ENCODE measurements at places on chromosomes 2 and 18. TPM values are rescaled to one million over a fixed set of nuclear protein-coding genes. Genes with fewer than 3 reads are reported as not detected.
A peak's percentile ranks its signal among the peaks of the same experiment; 100 is the strongest.

HOXD10 gene
- not detected for total RNA-seq

GRCh38 chr2:43885132-43885632, 46.4 kb downstream of the ABCG8 start:
- no peak for DNase-seq

GRCh38 chr18:49178736-49179135, 228.0 kb upstream of the SMAD7 start:
- DNase-seq, result peak; percentile 33

DNA sequence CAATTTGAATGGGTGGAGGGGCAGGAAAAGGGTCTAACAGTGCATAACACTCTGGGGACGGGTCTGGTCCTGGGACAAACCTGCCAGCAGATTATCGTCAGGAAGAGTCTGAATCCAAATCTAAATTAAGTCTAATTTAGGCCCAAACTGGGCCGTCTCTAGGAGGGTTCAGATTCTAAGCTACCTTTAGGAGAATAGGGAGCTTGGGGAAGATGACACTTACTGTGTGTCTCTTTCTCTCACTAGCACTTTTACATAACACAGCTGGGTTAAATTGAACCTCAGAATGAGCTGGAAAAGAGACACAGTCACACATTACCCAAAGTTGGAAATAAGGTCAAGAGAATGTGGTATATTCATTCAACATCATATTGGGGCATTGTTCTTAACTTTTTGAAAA, 228.8 kb downstream of the KCNH7 start:
- no peak for DNase-seq

DYNAP gene
- 0.09 TPM for total RNA-seq

DNA sequence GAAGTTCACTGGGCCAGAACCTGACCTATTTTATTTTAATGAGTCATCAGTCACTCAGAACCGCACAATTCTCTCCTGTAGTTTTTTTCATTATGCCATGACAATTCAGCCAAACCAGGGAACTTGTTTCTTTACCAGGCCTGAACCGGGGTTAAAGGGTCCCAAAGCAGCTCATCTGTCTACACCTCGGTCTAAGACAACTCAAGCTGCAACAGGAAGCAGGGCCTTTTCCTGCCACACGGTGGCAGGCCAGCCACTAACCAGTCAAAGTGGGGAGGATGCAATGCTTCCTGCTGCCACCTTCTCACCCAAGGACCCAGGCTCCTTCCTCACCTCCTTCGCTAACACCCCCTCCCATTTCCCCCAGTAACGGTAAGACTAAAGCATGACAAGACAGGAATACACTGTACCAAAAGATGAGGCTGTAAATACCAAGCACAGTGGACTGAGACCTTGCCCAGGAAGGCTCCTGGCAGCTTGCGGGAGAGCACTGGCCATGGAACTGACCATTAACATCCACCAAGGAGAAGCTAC, 56.7 kb upstream of the ACKR3 start:
- peak; percentile 61 for DNase-seq

DOK6 gene
- total RNA-seq, result 0.57 TPM

DNA sequence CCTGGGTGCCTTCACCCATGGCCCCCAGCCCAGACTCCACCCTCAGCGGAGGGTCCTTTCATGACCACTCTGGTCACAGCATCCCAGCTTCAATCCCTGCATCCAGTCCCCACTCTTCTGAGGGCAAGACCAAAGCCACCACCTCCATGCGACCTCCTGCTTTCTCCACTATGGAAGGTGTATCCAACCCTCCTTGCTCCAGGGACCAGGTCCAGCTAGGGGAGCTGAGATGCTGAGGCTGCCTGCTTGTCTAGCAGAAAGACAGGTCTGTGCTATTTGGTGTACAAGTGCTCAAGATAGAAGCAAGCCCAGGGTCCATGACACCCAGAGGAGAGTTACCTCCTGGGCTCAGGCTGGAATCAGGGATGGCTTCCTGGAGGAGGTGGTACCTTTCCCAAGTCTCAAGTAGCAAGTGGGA, 73.8 kb upstream of the RAB6C start:
- DNase-seq, result no peak

VAMP5 gene
- total RNA-seq, result 19.0 TPM

GRCh38 chr2:69765096-69765380, 23.1 kb downstream of the ANXA4 start:
- no peak for DNase-seq

DNA sequence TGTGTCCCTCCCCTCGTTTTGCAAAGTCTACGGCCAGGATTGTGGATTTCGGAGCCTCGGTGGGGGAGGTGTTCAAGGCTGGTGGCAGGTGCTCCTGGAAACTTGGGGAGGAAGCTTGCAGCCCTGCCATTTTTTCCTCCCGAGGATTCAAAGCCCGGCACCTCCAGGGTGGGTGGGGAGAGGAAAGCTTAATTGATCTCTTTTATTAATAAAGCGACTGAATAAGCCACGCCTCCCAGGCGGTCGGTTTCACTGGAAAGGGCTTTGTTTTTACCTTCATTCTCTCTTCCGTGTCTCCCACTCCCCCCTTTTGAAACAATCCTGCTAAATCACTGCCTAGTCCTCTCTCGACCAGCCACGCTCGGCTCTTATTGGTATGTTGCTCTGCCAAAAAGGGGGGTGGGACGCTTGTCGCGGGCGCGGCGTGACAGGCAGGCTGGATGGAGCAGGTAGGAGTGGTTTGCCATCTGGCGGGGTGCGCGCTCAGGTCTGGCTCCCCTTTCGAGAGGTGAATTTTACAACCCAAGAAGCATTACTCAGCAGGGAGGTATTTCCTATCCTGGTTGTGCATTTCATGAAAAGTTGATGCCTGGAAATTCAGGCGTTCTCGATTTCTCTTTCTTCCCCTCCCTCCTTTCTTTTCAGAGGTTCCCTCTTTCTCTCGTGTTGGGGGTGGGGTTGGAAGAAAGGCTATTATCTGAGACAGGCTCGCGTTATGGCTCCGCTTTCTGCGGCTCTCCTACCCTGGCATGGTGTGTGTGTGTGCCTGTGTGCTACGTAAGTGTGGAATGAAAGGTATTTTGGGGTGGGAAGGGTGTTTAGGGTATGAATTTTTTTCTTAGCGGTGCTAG, 1.4 kb downstream of the NEDD4L start:
- peak; percentile 11 for DNase-seq

- DNase-seq, result no peak
Observed at GRCh38 chr2:42984081-42984480, 191.7 kb upstream of the HAAO start.

DNA sequence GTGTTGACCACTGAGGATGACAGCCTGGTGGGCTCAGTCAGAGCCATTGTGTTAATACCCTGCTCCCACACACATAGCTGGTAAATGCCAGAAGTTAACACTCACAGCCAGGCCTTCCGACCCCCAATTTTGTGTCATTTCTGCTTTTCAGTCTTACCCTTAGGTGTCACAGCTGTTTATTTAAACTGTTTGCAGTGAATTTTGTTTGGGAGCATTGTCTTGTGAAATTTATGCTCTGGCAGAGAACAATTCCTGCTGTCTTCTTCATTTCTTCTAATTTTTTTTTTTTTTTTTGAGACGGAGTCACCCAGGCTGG, 8.2 kb downstream of the LPIN1 start:
- DNase-seq, result no peak

DNA sequence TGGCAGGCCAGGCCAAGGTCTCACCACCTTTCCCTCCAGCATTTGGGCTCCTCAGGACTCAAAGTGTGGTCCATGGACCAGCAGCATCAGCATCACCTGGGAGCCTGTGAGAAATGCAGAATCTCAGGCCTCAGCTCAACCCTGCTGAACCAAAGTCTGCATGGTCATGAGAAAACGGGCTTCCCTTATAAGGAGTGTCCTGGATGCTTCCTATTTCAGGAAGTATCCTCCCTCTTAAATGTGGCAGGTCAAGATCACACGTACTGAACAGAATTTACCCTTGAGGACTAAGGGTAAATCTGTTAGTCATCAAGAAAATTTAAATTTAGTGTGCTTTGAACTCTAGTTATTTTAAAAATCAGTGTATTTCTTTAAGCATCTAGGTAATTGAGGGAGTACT, 11.8 kb downstream of the CD8A start:
- DNase-seq, result no peak

- DNase-seq, result no peak
Observed at GRCh38 chr18:46315161-46315560, 211.0 kb downstream of the HAUS1 start.

DNA sequence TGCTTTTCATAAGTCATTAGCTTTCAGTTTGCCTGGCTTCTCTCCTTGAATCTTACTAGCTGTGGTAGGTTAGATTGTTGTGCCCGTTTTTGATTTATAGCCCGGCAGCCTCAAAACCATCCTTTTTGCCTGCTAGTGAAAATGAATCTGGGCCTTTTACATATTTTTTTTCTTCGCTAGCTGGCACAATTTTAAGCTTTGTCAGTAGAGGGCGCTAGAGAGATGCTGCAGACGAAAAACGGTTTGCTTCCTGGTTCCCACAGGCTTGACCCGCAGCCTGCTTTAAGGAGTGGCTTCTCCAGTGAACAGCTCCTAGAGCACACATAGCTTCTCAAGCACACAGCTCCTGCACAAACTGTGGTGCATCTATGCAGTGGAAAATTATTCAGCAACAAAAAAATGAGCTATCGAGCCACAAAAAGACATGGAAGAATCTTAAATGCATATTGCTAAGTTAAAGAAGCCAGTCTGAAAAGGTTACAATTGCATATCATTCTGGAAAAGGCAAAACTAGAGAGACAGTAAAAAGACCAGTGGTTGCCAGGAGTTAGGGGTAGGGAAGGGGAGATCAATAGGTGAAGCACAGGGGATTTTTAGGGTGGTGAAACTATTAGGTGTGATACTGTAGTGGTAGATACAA, 47.9 kb downstream of the E2F6 start:
- DNase-seq, result no peak

GRCh38 chr2:240131296-240131695, 4.8 kb downstream of the COPS9 start:
- no peak for DNase-seq

AGAP1 gene
- 1.7 TPM for total RNA-seq

GRCh38 chr18:65411061-65411460, 339.8 kb upstream of the CDH7 start:
- no peak for DNase-seq

DNA sequence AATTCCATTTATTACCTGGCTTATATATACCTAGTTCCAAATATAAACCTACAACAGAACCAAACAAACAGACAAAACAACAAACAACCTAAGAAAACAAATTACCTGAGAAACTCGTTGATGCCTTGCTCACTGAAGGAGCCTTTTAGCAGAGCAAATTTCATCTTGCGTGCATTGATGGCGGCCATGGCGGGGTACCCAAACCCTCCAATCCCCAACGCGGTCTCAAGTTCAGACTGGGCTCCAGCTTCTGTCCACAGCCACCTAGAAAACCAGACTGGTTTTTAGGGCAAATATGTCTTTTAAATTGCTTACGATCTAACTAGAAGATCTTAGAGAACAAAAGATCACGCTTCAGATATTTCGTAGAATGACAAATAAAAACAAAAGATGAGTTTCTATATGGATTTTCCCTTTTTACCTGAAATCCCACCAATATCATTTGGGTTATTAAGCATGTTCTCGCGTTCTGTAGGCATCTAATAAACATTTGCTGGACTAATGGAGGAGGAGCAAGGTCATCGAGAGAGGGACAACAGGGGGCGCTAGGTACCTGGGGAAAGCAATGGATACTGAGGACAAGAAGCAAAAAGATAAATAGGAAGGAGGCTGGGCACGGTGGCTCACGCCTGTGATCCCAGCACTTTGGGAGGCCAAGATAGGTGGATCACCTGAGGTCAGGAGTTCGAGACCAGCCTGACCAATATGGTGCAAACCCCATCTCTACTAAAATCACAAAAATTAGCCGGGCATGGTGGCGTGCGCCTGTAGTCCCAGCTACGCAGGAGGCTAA, 25.2 kb downstream of the PDIA6 start:
- no peak for DNase-seq

NPHP1 gene
- 1.7 TPM for total RNA-seq

LGALSL gene
- 1.7 TPM for total RNA-seq

- DNase-seq, result no peak
Observed at GRCh38 chr18:74040008-74040407, 107.6 kb downstream of the FBXO15 start.

DNA sequence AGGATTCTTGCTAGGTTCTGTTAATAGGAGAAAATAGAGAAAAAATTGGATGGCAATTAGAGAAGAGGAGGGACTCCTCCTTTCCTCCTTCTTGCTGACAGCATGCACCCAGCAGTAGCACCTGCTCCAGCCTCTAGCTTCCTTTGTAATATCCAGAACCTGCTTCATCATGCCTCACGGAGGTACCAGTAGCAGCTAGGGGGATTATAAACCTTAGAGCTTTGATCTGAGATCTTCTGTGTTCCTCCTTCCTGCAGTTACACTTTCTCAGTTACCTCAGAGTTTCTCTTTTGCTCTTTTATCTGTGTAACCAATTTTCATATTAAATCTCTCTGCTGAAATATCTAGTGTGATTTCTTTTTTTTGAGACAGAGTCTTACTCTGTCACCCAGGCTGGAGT, 16.6 kb downstream of the DPP4 start:
- peak; percentile 22 for DNase-seq

TDRD15 gene
- 0.05 TPM for total RNA-seq

- DNase-seq, result no peak
Observed at GRCh38 chr2:219111375-219112061, 49.1 kb downstream of the NHEJ1 start.

FAM117B gene
- 5.7 TPM for total RNA-seq

CDH7 gene
- 2.5 TPM for total RNA-seq

GRCh38 chr2:210687786-210688470, 131.5 kb downstream of the CPS1 start:
- DNase-seq, result no peak

DNA sequence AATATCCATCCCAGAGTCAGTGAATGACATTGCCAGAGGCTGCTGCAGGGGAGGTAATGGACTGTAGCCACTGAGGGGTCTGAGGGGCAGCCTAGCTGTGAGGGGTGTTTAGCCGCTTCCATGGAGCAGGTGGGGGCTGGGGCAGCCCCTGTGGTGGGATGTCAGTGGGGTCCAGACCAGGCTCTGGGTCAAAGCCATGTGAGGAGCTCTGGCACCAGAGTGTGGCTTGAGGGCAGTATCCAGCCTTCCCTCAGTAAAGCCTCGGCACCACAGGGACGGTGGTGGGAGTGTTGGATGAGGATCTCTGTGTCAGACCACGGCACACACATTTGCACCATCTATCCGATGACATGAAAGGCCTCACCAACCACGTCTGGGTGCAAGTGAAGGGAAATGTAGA, 85.0 kb downstream of the INHBB start:
- DNase-seq, result no peak

DNA sequence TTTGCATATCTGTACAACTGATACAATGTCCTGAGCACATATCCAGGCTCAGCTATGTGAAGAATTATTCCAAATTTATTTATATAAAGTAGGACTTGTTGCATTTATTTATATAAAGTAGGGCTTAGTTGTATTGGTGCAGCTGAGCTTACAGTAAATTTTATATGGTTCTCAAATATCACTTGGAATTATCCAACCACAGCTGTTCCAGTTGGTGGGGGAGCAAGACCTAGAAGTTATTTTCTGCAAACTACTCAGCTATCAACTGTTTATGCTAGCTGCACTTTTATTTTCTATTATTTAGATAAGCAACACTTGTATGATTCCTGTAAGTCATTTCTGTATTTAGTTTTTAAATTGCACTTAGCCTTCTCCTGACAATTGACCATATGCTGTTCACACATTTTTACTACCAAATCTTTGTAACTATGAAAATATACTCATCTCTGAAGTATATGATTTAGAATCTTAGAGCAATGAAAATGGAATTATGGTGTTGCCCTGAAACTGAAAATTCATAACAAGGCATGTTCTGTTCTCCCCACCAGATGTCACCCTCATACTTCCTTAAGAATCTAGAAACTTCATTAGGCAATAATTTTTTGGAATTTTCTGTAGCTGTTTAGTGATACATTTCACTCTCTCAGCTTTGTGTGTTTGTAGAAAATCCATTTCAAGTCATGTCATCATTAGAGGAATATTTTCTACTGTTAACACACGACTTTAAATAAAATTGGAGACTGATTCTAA, 157.0 kb upstream of the CBLN2 start:
- DNase-seq, result no peak
